Epithelial cell of proximal tubule (primary cell): ENCODE measurements at places on chromosomes 11 and 22. TPM values are rescaled to one million over a fixed set of nuclear protein-coding genes. Genes with fewer than 3 reads are reported as not detected.

The CD151 gene
- 538 and 626 TPM in 2 replicates for total RNA-seq

The HIKESHI gene
- total RNA-seq = 41.4 and 45.5 TPM in 2 replicates

The AIFM3 gene
- total RNA-seq = 0.65 and 1.8 TPM in 2 replicates

The TSPAN18 gene
- 1.6 TPM in 1 of 2 replicates, not detected in the other for total RNA-seq

The RBMXL2 gene
- 0.14 TPM in 1 of 2 replicates, not detected in the other for total RNA-seq

DNA sequence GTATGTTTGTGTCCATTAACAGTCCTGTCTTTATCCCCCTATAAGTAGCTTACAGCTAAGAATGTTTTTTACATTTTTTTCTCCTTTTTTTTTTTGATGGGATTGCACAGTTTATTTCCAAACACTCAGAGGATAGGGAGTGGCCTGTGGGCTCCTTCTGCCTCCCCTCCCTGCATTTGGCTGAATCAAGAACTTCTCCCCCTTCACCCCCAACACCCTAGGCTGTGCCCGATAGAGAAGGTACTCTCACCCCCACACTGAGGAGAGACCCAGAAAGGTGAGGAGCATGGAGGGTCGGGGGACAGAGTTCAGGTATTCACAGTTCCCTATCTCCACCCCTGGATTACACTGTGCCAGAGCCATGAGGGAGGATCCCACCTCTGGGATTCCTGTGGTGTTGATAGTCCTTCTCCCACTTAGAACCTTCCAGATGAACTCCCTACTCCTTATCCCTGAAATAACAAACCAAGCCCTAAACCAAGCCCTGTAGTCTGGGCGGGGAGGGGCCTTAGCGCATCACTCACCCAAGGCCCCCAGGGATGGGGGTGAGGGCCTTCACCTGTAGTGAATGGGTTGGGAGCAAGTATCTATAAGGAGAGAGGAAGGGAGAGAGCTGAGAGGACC, 97.1 kb downstream of the ADAMTS15 start:
- DNase-seq = no peak

GRCh38 chr11:119236490-119236889, 30.4 kb downstream of the CBL start:
- DNase-seq = no peak

GRCh38 chr11:46661836-46662235, 38.6 kb downstream of the ARHGAP1 start:
- DNase-seq = no peak

DNA sequence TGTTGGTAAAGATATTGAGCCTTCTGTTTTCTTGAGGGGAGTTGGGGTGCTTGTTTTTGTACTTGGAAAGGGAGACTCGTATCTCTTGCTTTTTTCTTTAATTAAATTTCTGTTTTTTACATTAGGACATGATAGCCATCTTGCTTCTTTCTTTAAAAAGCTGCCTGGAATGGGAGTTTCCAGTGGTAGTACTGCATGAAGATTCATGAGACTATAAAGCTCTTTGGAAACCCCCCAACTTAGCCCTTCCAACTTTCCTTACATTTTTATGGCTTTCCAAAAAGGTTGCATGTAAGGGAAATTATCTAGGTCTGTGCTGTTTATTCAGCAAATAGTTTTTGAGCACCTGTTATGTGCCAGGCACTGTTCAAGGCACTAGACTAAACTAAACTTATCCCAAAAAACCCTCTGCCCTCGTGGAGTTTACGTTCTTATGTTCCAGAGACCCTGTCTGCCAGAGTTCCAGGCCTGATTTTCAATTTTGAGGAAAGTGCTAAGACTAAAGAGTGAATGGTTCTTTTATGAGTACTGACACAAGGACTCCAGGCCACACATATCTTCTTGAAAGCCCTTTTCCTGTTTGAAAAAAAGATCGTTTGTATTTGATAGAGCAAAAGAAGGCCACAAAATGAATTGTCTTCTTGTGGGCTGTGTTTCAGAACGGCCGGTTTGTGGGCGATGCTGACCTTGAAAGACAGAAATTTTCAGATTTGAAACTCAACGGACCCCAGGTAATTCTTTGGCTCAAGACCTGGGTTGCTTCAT, 31.9 kb downstream of the CTNND1 start:
- no peak for DNase-seq

- no peak for DNase-seq
Observed at GRCh38 chr11:130726234-130727037, 189.8 kb downstream of the SNX19 start.

- no peak for DNase-seq
Observed at GRCh38 chr11:16598032-16598431, 140.4 kb upstream of the C11orf58 start.
